ENCODE measurements at places on chromosomes 4 and X. TPM values are rescaled to one million over a fixed set of nuclear protein-coding genes. Genes with fewer than 3 reads are reported as not detected.
A peak's percentile ranks its signal among the peaks of the same experiment; 100 is the strongest.

The KIAA1210 gene
- total RNA-seq: 12.9 TPM

The TMSB15B gene
- total RNA-seq: not detected

The BMP15 gene
- not detected for total RNA-seq

The HDX gene
- total RNA-seq: 8.9 TPM

The ADH1A gene
- total RNA-seq: 1.0 TPM

The MEPE gene
- total RNA-seq: not detected

The DRP2 gene
- 0.30 TPM for total RNA-seq

The CTAG1A gene
- total RNA-seq: not detected

The TMEM156 gene
- total RNA-seq: 0.91 TPM

The SPOCK3 gene
- 2.7 TPM for total RNA-seq

GRCh38 chrX:41336447-41336846 lies 2.5 kb downstream of the DDX3X start:
- no peak overlapping the region for H3K4me3 ChIP-seq
- H3K4me1 ChIP-seq: peaks cover 64% of the 10 kb centered on the region
- H3K36me3 ChIP-seq: peaks cover 27% of the 10 kb centered on the region
- no peaks in the 10 kb centered on the region for H3K27me3 ChIP-seq
- no peak for DNase-seq

DNA sequence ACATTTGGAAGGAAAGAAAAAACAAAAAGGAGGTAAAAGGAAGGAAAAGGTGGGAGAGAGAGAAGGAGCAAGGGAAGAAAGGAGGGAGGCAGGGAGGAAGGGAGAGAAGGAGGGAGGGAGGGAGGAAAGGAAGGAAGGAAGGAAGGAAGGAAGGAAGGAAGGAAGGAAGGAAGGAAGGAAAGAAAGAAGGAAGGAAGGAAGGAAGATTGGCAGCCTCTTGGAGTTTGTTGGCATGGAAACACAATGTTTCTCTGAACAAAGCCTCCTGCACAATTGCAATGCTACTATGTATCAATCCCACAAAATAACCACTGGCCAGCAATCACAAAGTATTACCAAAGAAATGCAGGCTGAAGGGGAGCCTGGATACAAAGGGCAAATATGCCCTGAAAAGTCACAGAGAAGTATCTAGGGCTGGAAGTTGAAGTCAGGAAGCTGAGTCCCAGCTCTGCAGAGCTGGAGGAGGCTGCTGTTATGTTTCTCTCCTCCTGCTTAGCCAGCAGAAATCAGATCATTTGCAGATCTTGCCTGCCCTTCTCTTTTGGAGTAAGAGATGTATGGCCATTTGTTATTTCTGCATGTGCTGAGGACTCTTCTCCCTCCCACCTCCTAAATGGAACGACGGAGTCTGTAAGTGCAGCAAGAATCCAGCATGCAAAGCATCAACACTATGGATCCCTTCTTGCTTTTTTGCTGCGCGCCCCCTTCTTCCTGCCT lies 195.9 kb upstream of the LDB2 start:
- H3K4me1 ChIP-seq: no peaks in the 10 kb centered on the region
- no peak overlapping the region for H3K4me3 ChIP-seq
- no peak overlapping the region for H3K27ac ChIP-seq
- H3K36me3 ChIP-seq: no peaks in the 10 kb centered on the region
- DNase-seq: no peak

GRCh38 chr4:4395371-4395770 lies 8.5 kb downstream of the NSG1 start:
- no peak overlapping the region for H3K4me3 ChIP-seq
- no peaks in the 10 kb centered on the region for H3K36me3 ChIP-seq
- no peaks in the 10 kb centered on the region for H3K27me3 ChIP-seq
- DNase-seq: no peak

DNA sequence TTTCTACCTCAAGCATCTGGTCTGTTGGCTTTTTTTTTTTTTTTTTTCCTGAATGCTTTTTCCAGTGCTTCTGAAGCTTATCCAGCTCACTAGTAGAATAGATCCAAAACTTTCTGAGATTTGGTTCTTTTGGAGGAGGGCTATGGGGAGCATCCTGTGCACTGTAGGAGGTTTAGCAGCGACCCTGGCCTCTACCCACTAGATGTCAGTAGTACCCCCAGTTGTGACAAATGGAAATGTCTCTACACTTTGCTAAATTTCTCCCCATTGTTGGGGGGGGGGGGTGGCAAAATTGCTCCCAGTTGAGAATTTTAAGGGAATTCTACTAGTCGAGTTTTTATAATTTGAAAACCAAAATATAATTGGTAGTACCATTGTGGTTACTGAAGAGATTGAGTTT lies 23.0 kb upstream of the PPA2 start:
- no peaks in the 10 kb centered on the region for H3K36me3 ChIP-seq
- DNase-seq: no peak
- no peak overlapping the region for H3K27ac ChIP-seq
- no peaks in the 10 kb centered on the region for H3K4me1 ChIP-seq

DNA sequence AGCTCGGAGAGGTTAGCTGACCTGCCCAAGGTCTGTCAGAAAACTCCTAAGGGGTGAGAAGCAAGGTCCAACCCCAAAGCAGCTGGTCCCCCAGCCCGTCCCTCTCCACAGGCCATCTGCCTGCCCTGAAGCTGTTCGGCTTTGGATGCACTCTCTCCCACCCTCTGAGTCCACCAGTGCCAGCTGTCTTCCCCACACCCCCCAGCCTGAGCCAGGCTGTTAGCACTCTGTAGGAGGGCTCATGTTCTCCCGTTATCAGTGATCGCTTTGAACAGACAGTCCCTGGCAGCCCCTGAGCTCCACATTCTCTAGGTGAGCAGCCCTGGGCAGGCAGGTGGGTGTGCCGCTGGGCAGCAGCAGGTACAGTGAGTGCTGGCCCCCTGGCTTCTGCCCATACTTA lies 16.0 kb downstream of the ZNF185 start:
- DNase-seq: no peak
- no peaks in the 10 kb centered on the region for H3K27me3 ChIP-seq
- H3K36me3 ChIP-seq: no peaks in the 10 kb centered on the region
- H3K27ac ChIP-seq: no peak overlapping the region
- no peak overlapping the region for H3K4me3 ChIP-seq
- no peaks in the 10 kb centered on the region for H3K4me1 ChIP-seq

GRCh38 chr4:56742080-56742871 lies 61.2 kb upstream of the HOPX start:
- H3K36me3 ChIP-seq: no peaks in the 10 kb centered on the region
- no peak for DNase-seq
- H3K4me3 ChIP-seq: no peak overlapping the region

DNA sequence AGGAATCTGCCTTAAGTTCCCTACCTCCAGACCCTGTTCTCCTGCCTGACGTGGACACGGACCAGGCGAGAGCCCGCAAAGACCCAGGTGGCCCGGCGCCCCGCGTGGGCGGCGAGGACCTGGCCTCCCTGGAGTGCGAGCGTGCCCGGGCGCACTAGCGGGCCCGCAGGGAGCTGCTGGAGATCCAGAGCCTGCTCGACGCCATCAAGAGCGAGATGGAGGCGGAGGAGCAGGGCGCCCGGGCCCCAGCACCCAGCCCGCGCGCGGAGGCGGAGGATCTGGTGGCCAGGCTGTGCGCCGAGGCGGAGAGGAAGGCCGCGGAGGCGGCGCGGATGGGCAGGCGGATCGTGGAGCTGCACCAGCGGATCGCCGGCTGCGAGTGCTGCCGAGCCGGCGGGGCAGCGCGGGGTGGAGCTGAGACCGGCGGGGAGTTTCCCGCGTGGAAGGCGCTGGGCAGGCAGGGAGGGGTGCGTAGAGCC lies 18.2 kb downstream of the MRFAP1 start:
- H3K27me3 ChIP-seq: no peaks in the 10 kb centered on the region
- H3K4me1 ChIP-seq: peaks cover 1% of the 10 kb centered on the region
- peak; percentile 42 for DNase-seq
- no peaks in the 10 kb centered on the region for H3K36me3 ChIP-seq

- no peak overlapping the region for H3K4me3 ChIP-seq
- H3K27ac ChIP-seq: no peak overlapping the region
Observed at GRCh38 chrX:155867821-155868220, 13.3 kb upstream of the VAMP7 start.

DNA sequence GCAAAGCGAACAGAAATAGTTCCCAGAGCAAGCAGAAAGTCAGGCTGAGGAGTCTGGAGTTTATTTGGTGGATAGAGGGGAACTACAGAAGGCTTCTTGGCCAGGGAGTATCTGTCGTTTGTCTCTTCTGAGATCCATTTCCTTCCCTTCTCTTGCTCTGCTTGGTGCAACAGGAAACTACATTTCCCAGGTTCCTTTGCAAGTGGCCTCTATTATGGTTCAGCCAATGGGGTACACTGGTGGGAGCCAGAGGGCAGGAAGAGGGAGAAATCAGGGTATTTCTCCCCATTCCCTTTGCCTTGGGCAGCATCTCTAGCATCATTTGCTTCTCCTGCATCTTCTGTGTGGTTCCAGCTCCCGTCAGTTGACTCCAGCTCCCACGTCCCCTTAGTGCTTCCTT lies 142.1 kb downstream of the BCOR start:
- H3K4me3 ChIP-seq: no peak overlapping the region
- no peak overlapping the region for H3K27ac ChIP-seq
- no peaks in the 10 kb centered on the region for H3K4me1 ChIP-seq
- DNase-seq: no peak
- no peaks in the 10 kb centered on the region for H3K36me3 ChIP-seq
- H3K27me3 ChIP-seq: peaks cover 8% of the 10 kb centered on the region

DNA sequence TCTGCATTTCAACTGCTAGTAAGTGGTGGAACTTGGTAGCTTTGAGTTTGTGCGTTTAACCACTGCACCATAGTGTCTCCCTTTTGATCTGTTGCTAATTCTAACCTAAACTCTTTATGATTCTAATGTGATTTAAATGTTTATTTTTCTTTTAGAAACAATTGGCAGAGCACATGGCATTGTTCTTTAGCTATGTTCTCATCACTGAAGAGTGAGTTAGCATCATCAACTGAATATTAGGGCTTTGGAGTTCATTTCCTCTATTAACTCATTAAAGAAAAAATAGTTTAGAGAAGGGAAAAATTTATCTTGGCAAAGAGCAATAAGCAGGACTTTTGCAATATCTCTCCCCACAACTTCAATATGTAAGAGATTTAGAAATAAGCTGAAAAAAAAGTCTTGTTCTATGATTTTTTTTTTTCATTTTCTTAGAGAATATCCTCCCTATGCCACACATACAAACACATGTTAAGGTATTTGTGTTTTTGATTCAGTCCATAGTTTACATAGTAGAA lies 25.7 kb downstream of the CPEB2 start:
- H3K27ac ChIP-seq: no peak overlapping the region
- H3K27me3 ChIP-seq: no peaks in the 10 kb centered on the region
- H3K4me1 ChIP-seq: peaks cover 6% of the 10 kb centered on the region

- no peaks in the 10 kb centered on the region for H3K27me3 ChIP-seq
- DNase-seq: no peak
- H3K36me3 ChIP-seq: no peaks in the 10 kb centered on the region
- no peak overlapping the region for H3K4me3 ChIP-seq
Observed at GRCh38 chr4:26912810-26913209, 52.2 kb downstream of the STIM2 start.

DNA sequence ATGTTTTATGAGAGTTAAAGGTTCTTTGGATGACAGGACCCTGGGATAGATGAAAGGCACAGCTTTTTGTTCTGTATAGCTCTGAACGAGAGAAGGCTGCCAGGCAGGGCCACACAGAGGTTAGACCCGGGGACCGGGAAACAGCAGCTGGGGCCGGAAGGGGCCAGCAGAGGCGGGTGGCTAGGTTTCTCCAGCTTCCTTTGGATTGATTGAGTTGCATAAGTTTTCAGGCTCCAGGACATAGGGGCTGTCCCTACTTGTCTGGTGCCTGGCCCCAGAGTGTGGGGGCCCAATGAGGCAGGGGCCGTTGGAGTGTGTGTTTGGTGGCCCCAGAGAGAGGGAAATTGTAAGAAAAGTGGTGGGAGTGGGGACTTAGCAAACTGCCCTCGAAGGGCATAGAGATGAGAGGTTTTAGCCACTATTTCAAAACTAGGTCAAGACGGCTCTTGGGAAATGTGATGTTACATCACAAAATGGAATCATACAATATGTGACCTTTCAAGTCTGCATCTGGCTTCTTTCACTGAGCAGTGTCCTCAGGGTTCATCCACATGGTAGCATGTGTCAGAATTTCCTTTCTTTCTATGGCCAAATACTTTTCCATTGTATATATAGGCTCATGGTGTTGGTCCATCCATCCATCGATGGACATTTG lies 3.7 kb downstream of the ZFP92 start:
- no peak overlapping the region for H3K4me3 ChIP-seq
- peaks cover 4% of the 10 kb centered on the region for H3K4me1 ChIP-seq
- DNase-seq: no peak

DNA sequence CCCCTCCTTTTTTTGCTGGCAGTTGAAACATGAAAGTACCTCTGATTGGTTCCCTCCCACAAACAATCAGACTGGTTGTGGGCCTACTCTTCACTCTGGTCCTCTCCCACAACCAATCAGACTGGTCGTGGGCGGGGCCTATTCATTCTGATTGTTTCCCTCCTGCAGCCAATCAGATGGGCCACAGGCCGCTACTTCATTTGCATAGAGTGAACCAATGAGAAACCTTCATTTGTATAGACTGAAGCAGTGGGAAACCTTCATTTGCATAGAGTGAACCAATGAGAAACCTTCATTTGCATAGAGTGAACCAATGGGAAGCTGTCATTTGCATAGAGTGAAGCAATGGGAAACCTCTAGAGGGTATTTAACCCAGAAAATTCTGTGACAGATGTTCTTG lies 55.2 kb downstream of the TRMT44 start:
- no peak overlapping the region for H3K27ac ChIP-seq
- no peak for DNase-seq
- no peaks in the 10 kb centered on the region for H3K36me3 ChIP-seq
- no peak overlapping the region for H3K4me3 ChIP-seq

DNA sequence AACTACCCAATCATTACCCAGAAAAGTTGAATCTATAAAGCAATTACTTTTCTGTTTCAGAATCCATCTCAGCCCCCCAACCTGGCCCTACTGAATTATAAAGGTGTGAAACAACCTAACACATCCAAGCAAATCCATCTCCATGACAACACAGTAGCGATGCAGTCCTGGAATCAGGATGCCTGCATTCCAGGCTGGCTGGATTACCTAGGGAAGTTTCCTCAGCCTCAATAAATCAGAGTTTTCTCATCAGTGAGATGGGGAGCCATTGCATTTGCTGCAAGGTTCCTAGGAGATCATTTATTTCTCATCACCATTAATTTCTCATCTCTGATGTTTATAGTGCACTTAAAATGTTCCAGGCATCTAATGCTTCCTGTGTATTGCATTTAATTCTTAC lies 46.0 kb downstream of the LNX1 start:
- no peak overlapping the region for H3K4me3 ChIP-seq
- DNase-seq: no peak
- peaks cover 23% of the 10 kb centered on the region for H3K4me1 ChIP-seq
- H3K27ac ChIP-seq: no peak overlapping the region
- H3K27me3 ChIP-seq: no peaks in the 10 kb centered on the region

DNA sequence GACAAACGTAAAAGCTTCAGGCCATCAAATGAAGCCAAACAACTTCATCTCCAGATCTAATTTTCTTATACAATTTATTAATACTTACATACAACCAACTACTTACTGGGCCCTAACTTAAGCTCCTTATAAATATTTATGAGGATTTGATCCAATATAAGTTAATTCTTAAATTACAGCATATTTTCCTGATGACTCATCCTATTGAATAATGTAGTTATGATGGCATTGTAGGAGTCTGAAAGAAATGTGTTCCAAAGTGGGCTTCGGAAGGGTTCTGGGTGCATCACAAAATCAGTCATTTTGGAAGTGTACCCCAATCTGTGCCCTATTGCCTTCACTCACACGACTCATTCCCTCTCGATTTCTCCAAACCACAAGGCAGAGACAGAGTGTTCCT lies 455.1 kb upstream of the CTSO start:
- H3K27ac ChIP-seq: no peak overlapping the region
- no peaks in the 10 kb centered on the region for H3K36me3 ChIP-seq
- no peaks in the 10 kb centered on the region for H3K27me3 ChIP-seq
- no peak overlapping the region for H3K4me3 ChIP-seq
- no peak for DNase-seq
- no peaks in the 10 kb centered on the region for H3K4me1 ChIP-seq

All from adrenal gland (tissue), 19 donors.